ENCODE measurements at places on chromosomes 13 and 19.

DNA sequence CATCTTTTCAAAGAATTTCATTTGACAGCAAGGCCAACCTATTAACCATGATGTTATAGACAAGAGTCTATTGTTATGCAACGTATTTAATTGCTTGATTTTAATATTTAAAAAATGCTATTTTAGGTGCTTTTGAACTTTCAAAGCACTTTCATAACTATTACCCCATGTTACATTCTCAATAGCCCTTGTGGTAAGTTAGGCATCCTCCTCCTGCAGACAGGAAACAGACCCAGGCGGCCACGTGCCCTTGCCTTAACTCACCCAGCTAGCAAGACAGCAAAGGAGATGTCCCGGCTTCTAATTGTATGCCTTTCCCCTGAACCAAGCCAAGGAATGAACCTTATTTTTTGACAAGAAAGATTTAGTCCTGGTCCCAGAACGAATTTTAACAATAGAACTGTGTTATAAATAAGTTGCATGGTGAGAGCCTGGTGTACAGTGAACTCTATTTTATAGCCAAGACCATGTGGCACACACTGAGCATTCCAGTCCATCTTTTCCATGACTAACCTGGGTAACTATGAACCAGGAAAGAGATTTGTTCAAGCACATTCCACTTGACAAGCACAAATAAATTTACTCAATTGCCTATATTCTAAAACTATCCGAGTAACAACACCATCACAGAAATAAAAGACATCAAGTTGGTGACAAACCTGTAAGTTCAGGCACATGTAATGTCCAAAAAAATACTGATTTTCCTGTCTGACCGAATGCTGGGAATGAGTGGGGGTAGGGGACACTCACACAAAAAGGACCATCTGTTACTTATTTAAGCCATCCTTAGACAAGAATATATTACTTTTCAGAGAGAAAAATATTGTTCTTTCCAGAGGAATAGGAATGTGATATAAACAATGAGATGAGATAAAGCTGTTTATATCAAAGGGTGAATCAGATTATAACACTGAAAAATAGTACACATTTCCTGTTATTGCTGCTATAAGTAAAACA is 163.0 kb downstream of the EFNB2 start:
- no peak for DNase-seq

GRCh38 chr19:10114651-10115391 is 3.3 kb downstream of the P2RY11 start:
- no peak for DNase-seq

- no peak for DNase-seq
Observed at GRCh38 chr13:74629985-74630384, 495.8 kb upstream of the KLF12 start.

- DNase-seq: no peak
Observed at GRCh38 chr13:90622541-90622940, 724.9 kb upstream of the MIR17HG start.

DNA sequence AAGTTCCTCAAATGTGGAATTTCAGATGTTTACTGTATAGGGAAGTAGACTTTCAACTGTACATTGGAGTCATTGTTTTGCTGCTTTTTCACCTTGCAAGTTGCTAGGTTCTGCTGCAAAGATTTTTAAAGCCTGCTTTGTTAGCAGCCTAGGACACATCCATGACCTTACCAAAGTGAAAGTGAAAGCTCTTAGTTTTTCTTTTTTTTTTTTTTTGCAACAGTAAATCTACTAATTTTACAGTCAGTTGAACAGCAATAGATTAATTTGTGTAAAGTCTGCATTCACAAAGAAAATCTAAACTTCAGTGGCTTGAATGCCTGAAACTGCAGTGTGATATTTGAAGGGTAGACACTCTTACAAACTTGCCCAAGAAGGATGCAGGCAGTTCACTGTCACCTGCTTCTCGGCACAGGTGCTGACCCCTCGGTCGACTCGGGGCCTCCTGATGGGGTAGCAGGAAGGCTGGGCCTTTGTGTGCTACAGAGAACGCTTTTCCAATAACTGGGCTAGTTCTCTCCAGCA is 5.0 kb upstream of the MTIF3 start:
- peak; percentile 26 for DNase-seq

- DNase-seq: no peak
Observed at GRCh38 chr13:31797154-31797775, 57.9 kb downstream of the RXFP2 start.

DNA sequence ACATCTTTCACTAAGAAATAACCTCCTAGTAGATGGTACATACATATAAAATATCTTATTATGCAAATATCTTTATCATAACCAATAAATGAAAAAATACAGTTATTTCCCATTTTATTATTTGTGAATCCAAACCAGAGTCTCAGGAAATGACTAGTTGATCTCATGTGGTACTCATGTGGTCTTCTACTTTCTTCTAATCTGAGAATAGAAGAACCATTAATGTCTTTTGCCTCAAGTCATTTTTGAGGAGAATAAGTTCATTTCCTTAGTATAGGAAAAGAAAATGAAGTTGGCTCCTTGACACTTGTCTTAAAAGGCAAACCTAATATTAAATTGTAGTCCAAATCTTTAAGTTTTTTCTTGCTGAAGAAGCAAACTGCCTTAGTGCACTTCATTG is 106.7 kb downstream of the EDNRB start:
- DNase-seq: no peak

DNA sequence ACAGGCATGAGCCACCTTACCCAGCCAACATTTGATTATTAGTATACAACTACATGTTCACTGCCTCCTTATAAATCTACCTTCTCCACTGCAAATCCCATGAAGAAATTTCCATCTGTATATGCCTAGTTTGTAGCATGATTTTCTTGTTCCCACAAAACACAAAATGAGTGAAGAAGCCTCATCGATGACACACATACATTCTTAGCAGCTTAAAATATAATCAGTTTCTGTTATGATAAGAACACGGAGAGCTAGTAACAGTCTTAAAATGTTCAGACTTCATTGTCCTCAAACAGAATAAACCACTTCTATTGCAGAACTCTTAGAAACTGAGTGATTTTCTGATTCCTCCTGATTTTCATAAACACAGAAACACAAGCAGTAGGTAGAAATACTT is 740.5 kb downstream of the PCDH9 start:
- DNase-seq: no peak

DNA sequence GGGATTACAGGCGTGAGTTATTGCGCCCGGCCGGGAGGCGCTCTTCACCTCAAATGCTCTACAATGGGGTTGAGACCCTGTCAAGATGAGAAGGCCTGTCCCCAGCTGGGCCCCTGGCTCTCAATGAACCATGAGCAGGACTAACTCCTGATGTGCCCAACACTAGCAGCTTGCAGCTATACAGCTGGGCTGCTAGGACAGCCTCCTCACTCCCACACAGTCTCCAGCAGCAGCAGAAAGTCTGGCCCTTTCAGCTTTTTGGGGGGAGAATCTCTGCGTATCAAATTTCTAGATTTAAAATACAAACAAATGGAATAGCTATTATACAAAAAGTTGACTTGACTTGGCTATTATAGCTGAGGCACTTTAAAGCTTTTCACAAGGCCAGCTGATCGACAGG is 30.2 kb downstream of the TMTC4 start:
- no peak for DNase-seq

DNA sequence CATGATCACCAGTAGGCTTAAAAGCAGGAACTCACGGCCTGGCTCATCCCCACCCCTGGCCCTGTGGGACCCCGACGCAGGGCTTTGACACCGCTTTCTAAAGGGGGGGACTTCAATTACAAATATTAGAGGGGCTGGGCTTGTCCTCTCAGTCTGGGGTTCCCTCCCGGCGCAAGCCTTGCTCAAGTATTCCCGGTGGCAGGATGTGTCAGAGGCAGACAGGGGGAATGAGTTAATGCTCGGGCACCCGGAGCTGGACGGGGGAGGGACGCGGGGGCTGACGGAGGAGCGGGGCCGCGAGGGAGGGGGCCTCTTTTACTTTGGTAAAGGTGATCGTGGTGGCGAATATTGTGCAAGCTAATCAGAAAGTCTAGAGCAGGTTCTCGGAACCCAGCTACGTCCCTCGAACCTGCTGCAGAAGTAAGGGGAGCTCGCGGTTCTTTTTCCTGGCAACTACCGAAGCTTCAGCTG is 1.1 kb downstream of the FGF14 start:
- peak; percentile 7 for DNase-seq

GRCh38 chr19:19652482-19653295 is 9.2 kb upstream of the GMIP start:
- DNase-seq: no peak

DNA sequence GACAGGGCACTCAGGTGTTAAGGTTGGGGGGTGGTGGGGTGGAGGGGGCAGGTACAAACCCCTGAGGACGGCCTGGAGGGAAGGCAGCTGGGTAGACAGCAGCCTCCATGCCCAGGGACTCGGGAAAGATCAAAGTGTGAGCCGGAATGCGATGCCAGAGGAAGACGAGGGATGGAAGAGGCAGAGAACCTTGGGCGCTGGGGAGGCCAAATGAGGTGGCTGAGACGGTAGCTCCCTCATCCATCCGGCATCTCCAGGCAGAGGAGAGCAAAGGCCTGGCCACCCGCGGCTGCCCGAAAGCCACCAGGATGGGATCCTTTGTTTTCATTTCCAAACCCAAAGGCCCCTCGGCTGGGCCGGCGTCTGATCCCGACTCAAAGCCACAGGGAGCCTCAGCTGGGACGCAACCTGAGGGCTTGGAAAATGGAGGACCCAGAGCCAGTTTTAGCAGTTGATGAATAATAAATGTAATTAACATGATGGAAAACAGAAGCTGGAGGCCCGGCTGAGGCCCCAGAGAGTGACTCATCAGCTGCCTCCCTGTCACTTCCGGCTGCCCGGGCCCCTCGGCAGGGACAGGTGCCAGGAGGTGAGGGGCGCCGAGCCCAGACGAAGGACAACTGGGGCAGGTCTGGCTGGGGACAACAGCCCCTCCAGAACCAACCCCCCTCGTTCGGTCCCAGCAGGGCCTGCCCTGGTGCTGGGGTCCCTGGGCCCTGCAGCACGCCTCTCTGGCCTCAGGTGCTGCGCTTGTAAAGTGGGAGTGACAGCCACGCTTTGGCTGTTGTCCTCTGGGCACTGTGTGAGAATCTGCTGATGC is 61.6 kb downstream of the CEBPG start:
- no peak for DNase-seq

DNA sequence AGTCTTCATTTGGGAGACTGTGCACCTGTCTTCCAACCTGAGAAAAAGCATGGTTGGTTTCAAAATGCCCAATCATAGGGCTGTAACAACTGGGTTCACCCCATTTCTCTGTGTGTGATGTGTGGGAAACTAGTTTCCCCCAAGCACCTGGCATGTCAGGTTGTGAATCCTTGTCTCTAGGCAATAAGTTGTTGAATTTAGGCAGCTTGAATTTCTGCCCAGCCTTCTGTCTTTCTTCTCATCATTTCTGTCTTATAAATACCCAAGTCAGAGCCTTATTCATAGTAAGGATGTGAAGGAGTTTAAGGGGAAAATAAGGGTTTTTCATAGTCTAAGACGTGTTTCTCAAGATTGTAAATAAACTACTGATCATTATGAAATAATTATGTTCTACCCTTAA is 170.7 kb upstream of the RNF113B start:
- no peak for DNase-seq

GRCh38 chr19:48398375-48399235 is 5.1 kb downstream of the GRIN2D start:
- peak; percentile 85 for DNase-seq

DNA sequence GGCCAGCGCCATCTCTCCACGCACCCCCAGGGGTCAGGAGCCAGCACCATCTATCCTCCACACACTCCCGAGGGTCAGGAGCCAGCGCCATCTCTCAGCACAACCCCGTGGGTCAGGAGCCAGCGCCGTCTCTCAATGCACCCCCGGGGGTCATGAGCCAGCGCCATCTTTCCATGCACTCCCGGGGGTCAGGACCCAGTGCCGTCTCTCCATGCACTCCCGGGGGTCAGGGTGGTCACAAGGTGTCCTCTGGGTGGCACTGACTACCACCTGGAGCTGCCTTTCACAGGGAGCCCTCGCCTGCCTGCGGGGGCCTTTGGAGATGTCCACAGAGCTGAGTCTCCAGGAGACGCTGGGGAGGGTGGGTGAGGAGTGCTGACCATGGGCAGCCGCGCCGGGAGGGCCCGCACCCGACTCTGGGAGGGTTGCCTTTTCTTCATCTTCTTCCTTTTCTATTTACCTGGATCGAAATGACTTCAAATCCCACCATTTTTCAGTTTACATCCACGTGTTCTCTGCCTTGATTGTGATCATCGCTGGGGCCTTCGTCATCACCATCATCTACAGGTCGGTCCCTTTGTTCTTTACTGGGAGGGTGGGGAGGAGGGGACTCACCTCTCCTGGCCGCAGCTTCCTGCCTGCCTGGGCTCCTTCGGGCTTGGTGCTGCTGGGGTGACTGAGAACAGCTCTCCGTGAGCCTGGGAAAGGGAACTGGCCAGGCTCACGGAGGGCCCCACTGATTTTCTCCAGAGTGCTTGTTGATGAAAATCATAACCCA is 19.1 kb downstream of the TEX29 start:
- no peak for DNase-seq

DNA sequence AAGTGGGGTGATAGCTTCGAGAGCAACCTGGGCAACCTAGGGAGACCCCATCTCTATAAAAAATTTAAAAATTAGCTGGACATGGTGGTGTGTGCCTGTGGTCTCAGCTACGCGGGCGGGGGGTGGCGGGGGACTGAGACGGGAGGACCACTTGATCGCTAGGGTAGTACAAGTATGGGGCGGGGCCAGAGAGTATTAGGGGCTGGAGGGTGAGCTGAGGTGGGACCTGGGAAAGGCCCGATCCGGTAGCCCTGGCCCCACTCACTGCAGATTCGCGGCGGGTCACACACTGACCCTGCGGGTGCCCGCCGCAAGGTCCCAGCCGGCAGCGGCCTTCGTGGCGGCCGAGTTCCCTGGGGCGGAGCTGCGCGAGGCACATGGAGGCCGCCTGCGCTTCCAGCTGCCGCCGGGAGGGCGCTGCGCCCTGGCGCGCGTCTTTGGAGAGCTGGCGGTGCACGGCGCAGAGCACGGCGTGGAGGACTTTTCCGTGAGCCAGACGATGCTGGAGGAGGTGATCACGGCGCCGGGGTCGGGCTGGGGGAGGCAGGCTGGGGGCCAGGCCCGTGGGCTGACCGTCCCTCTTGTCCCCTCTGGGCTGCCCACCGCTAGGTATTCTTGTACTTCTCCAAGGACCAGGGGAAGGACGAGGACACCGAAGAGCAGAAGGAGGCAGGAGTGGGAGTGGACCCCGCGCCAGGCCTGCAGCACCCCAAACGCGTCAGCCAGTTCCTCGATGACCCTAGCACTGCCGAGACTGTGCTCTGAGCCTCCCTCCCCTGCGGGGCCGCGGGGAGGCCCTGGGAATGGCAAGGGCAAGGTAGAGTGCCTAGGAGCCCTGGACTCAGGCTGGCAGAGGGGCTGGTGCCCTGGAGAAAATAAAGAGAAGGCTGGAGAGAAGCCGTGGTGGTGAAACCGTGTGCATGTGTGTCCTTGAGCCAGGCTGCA is 2.0 kb upstream of the ARHGAP45 start:
- peak; percentile 77 for DNase-seq

DNA sequence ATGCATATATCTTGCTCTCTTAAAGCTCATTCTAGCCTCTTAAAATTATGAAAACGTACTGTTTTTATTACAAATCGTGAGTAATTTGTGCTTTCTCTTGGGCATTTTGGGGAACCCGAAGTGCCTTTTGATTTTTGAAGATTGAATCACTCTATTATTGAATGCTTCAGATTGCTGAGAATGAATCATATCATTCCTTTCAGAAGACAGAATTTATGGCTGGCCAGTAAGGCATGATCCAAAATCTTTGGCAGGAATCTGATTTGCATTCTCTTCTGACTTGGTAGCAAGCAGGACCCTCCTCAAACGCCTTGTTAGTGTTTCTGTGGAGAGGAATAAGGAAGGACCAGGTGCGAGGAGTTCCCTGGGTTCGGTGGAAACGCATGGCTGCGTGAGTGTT is 49.5 kb downstream of the STARD13 start:
- no peak for DNase-seq

GRCh38 chr19:49421039-49421877 is 2.0 kb downstream of the PTH2 start:
- DNase-seq: peak; percentile 67

Data from activated CD4-positive, alpha-beta T cell treated with anti-CD3 and anti-CD28 coated beads, Interleukin-2, amount 50 U/mL, for 48 hours (primary cell).